ENCODE measurements at places on chromosomes 2 and 18.

DNA sequence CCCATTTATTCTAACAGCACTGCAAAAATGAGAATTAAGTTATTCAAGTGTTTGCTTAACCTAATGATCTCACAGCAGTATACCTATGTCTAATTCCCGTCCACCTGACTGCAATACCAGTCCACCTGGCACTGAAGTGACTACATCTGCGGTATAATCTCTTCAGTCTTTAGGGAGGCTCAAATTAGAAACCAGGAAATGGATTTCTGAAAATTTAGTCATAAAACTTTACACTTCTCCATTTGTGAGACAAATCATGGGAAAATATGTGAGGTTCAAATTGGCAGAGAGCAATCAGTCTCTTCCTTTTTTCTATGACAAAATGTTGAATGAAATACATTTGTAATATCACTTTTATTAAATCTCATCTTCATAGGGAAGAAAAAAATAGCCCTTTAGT lies 33.0 kb downstream of the FTCDNL1 start:
- no peak for DNase-seq

DNA sequence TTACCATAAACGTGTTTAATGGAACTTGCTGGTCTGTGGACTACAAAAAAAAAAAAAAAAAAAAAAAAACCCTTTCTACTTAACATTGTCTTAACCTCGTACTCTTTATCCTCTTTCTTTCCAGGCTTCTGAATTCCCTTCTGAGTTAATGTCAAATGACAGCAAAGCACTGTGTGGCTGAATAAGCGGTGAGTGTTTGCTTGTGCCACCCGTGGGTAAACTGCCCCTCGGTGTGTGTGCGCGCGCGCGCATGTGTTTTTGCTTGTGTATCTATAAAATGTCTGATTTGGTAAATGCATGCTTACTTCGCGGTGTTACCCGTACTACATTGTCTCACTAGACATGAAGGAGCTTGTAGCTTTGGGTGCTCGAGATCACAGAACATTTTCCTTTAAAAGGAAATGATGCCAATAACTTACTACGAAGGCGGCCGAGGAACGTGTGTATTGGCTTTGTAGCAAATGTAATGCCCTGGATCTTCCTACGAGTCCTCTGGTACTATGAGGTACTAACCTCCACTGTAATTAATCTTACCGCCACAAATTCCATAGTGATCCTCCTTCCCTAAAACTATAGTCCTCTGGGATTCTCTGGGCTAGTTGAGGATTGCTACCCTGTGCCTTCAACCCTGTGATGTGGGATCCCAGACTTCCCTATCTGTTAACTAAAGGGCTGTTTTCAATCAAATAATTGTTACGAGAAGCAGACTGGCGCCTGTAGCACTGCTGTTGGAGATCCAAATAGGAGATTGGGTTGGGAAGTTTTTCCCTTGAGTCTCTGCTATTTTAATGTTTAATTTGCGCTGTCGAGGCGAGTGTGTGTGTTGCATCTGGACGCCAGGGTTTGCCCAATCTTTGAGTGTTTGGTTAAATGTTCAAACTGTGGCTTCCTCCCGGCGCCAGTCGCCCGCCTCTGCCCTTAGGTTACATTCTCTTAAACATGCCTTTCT lies 1.1 kb downstream of the ID2 start:
- DNase-seq = peak; percentile 23

DNA sequence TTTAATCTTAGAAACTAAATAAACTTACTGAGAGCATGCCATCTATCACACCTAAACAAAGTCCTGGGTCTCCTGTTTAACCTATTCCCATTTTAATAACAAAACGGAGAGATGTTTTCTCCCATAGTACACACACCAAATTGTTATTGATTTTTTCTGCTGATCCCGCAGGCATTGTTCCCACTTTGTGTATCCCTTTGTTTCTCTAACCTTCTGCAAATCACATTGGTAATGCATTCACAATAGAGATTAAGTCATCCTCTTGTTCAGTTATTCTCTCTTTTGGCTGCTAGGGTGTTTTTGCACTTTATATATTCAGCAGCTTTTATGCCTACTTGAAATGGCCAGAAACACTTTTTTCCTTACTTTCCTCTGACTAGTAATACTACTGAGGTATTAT lies 1071.9 kb upstream of the CDH2 start:
- no peak for DNase-seq

- DNase-seq = no peak
Observed at GRCh38 chr18:51151568-51152511, 45.6 kb downstream of the MEX3C start.

GRCh38 chr2:118969734-118970395 lies 27.9 kb downstream of the MARCO start:
- DNase-seq = no peak

GRCh38 chr2:55879976-55880375 lies 43.6 kb downstream of the EFEMP1 start:
- DNase-seq = no peak

DNA sequence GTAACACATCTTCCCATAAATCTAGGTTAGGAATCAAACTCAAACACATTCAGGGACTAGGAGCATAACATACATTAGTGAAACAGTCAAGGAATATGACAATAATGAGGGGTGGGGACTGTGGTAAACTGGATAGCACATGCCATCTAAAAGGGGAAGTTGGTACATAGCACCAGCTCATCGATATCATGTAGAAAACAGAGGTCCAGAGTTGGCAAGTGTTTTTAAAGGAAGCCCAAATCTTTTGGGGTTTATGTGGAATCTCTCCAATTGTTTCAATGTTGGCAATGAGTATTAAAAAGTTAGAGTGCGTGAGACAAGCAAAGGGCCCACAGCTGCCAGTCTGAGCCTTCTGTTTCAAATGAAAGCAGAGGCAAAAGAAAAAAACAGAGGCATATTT lies 24.4 kb downstream of the KLF7 start:
- no peak for DNase-seq

- no peak for DNase-seq
Observed at GRCh38 chr2:65554765-65555591, 122.6 kb upstream of the SPRED2 start.

DNA sequence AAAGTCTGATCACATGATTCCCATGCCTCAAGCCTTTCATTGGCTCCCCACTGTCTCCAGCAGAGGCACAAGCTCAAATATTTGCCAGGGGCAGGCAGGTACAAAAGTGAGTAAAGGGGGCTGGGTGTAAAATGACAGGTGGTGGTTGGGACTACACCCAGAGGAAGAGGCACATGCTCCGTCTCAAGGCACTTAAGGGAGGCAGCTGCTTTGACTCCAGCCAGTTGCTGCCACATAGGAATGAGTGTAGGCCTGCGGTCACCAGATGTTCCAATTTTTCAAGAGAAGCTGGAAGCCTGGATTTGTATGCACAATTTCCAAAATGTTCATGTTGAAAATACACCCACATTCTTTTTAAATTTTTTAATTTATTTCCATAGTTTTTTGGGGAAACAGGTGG lies 164.4 kb downstream of the UPP2 start:
- no peak for DNase-seq

GRCh38 chr2:232748038-232748437 lies 28.3 kb downstream of the KCNJ13 start:
- no peak for DNase-seq

Data from HCEC 1CT (cell line).